ENCODE measurements at places on chromosomes 1 and 21.

DNA sequence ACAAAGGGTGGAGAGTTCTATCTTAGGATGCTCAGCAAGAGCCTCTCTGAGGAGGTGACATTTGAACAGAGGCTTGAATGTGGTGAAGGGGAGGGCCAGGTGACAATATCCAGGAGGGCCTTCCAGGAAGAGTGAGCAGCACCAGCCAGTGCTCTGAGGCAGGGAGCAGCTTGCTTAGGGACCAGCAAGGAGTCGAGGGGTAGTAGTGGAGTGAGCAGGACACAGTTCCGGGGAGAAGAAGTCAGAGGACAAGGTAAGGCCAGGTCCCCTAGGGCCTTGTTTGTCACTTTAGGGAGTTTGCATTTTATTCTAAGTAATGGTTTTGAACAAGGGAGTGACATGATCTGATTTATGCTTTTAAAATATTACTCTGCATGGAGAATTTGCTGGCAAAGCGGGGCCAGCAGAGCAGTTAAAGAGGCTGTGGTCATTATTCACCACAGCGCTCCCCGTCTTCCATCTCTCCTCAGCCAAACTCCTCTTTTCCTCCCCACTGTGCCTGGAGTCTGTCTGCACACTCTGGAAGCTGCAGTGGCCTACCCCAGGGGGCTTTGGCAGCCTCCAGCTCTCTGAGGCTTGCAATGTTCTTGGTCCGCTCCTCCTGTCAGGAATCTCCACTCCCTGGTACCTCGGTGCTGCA is 17.0 kb upstream of the CSF1 start:
- DNase-seq = no peak

DNA sequence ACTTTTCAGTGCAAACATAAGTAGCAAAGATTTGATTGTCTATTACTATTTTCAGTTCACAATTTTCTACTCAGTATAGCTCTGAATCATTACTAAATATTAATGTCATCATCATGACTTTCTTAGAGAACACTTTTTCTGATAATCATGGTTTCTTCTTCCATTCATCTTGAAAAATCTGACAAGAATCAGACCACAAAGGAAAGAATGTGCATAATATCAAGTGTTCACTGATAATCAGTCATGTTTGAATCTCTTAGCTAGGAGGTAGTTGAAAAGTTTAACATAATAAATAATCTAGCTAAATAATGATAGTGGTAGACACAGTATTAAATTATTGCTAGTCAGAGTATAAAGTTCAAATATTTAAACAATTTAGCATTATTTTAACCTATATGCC is 133.2 kb downstream of the BRINP3 start:
- DNase-seq = no peak

DNA sequence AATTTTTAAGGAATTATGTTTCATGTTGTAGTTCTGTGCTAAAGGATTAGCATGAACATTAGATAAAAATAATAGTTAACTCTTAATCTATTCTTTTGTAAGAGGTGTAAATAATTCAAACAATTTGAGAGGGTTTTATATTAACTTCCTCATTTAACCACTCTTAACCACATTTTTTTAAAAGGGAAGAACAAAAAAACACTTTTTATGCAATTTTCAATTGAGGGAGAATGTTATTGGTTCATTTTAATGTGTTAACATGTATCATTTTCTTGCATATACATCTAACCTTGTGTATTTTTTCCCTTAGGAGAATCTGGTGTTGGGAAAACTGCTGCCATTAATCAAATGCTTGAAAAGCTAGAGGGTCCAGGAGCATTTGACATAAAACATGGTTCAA is 169.0 kb downstream of the LBR start:
- no peak for DNase-seq

GRCh38 chr1:233598891-233599541 is 14.9 kb upstream of the KCNK1 start:
- DNase-seq = no peak

GRCh38 chr1:180630408-180631193 is 1.2 kb upstream of the XPR1 start:
- no peak for DNase-seq

GRCh38 chr1:183827801-183828200 is 22.9 kb downstream of the RGL1 start:
- DNase-seq = no peak

- no peak for DNase-seq
These were observed 5.1 kb upstream of the ARHGEF2 start for GRCh38 chr1:155983191-155984024.
